ENCODE measurements at places on chromosomes 12 and 14.
A peak's percentile ranks its signal among the peaks of the same experiment; 100 is the strongest.

- no peak for ATAC-seq
Observed at GRCh38 chr12:82176026-82176425, 182.2 kb downstream of the CCDC59 start.

DNA sequence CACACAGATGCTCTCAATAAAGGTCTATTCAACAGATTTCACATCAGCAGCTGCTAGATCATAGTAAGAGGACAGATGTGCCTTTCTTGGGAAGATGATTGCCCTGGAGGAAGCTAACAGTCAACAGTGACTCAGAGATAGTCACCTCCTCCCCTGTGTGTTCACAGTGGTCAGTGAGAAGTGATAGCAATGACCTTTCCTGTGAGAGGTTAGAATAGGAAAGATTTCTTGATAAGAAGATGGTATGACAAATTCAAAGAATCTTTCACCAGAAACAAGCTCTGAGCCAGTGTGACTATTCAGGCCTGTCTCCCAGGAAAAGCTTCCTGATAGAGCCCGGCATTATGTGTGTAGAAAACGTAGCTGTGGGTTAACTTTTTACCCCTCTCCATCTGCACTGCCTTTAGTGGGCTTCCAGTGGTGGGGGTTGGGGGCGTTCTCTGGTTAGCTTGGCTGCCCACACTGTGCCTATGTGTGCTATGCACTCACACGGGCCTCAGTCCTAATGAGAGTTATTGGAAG lies 66.4 kb upstream of the ARHGAP5 start:
- ATAC-seq = no peak

GRCh38 chr12:124423761-124424515 lies 129.0 kb downstream of the RFLNA start:
- ATAC-seq = no peak

DNA sequence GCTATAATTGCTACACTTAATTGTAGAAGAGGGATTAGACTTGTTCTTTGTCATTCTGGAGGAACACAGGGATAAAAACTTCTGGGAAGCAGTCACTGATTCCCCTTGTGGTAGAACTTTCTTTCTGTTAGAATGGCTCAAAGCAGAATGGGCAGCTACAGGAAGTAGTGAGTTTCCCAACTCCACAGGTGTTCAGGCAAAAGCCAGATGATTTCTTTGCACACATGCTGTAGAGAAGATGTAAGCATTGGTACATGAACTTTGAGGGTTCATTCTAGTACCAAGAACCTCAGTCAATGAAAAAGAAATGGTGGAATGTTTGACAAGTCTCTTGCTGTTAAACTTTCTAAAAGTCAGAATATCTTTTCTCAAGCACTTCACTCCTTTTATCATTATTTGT lies 4.3 kb downstream of the NDUFA9 start:
- ATAC-seq = no peak

- no peak for ATAC-seq
Observed at GRCh38 chr12:68970306-68970705, 37.3 kb upstream of the CPM start.

DNA sequence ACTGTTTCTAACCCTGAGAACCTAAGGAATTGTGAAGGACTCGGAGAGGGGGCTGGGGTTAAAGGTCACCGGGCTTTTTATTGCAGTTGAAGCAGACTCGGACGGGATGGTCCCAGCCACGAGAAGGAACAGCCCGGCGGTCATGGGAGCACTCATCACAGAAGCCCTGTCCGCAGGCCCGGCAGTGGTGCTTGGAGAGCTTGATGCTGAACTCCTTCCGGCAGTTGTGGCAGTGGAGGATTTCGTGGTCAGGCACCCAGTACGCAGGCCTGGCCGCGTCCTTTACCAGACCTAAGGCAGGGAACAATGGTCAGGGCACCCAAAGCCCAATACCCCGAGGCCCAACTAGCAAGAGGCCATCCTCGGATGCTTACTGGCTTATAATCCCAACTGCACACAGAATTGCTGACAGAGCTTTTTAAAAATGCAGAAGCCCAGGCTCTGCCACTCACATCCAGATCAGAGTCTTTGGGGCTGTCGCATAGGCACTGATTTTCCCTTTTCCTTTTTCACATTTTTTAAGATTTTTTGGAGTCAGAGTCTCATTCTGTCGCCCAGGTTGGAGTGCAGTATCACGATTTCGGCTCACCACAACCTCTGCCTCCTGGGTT lies 44.7 kb downstream of the DCAF4 start:
- ATAC-seq = peak; percentile 9

GRCh38 chr12:11853126-11853525 lies 203.7 kb downstream of the ETV6 start:
- ATAC-seq = no peak

DNA sequence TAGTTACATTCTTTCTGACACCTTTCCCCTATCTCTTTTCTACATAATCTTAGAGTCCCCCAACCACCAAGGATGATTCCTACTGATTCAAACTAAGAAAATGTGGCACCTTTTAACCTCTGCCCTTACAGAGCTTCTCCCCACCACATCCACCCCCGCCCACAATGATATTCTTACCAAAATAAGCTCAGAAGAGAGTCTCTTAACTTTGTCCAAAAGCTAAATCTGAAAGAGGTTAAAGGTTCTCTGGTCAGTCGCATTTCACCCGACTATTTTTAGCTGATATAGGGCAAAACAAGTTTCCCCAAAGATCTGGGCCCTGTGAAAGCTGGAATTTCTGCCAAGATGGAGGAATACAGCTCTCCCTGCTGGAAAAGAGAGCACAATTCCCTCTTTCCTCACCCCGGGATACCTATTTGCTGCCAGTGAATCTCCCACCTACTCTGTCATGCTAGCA lies 128.6 kb downstream of the ZFP36L1 start:
- ATAC-seq = no peak

GRCh38 chr14:68762953-68763764 lies 29.7 kb downstream of the ZFP36L1 start:
- no peak for ATAC-seq

- no peak for ATAC-seq
Observed at GRCh38 chr12:80445083-80445793, 1.2 kb downstream of the PTPRQ start.

DNA sequence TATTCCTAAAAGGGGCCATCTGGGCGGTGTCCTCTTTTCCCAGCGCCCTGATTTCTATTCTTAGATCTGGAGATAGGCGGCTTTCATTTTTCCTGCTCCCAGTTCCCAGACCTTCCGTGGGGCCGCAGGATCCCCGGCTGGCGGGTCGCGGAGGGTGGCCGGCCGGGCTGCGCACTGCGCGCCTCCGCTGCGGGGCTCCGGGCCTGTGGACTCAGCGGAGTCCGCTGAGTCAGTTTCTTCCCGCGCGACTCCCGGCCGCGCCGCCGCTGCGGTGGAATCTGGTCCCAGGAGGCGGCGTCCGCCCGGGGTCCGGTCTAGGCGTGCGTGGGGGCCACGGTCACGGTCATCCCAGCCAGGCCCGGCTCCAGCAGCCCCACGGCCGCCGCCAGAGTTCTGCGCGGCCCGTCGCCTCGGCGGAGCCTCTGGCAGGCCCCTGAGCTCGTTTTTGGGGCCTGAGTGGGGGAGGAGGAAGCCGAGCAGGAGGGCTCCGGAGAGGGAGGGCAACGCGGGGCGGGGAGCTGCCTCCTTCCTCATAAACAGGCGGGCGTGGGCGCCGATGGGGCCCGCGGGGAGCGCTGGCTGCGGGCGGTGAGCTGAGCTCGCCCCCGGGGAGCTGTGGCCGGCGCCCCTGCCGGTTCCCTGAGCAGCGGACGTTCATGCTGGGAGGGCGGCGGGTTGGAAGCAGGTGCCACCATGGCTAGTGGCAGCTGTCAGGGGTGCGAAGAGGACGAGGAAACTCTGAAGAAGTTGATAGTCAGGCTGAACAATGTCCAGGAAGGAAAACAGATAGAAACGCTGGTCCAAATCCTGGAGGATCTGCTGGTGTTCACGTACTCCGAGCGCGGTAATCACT lies at the start of gene LRRK2:
Gene LRRK2, plus strand, starts transcription at position 559 of the 853 bp plus-strand sequence. Its CDS starts 135 bp downstream, at position 694.
- ATAC-seq = peak; percentile 82

- ATAC-seq = peak; percentile 83
Observed at GRCh38 chr14:36580856-36581831, 1.3 kb downstream of the NKX2-8 start.

GRCh38 chr14:84959851-84960520 lies 570.0 kb upstream of the FLRT2 start:
- no peak for ATAC-seq

DNA sequence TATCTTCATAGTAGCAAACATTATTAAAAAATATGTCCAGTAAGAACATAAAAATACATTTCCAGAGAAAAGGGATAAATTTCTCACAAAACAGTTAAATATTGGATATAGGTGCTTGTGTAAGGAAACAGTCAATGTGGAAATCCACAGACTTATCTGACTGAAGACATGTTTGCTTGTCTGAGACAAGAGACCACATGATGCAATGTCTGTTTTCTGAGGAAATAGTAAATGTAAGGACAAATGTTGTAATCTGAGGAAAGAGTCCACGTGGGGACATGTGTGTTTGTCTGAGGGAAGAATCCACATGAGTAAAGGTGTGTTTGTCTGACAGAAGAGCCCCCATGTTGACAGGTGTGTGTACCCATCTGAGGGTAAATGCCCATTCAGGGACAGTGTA lies 1093.2 kb downstream of the TMEM121 start:
- no peak for ATAC-seq

GRCh38 chr14:85333313-85333712 lies 196.6 kb upstream of the FLRT2 start:
- ATAC-seq = peak; percentile 81

- no peak for ATAC-seq
Observed at GRCh38 chr12:26704214-26704613, 128.8 kb downstream of the ITPR2 start.

DNA sequence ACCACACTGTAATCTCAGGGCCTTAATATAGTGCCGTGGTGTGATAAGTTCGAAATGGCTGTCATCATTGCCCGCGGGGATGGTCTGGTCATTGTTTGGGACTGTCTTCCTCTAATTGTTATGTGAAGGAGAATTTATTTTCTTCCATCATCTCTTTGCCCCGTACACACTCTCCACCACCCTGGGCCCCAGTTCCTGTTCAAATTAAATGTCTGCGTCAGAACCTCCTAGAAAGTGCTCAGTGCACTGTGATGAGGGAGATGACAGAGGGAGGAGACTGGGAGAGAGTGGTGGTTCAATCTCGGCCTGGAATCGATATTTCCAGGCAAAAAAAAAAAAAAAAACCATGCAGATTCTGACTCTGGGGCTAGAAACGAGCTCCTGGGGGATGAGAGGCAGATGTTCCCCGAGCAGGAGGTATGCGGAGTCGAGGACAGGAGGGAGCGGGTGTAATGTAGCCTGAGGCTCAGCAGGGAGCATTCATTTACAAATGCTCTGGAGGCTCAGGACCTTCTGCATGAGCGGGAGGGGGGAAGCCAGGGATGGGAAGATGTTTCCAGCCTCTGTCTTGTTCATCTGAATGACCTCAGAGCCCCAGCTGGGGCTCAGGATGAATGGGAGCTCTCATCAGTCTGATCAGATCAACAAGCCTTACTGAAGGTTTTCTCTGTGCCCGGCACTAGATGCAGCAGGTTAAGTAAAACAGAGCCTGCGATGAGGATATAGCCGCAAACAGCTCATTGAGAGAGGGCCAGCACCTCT lies 219.5 kb downstream of the TBX5 start:
- ATAC-seq = no peak

GRCh38 chr14:60356906-60357550 lies 108.0 kb downstream of the PPM1A start:
- ATAC-seq = no peak

DNA sequence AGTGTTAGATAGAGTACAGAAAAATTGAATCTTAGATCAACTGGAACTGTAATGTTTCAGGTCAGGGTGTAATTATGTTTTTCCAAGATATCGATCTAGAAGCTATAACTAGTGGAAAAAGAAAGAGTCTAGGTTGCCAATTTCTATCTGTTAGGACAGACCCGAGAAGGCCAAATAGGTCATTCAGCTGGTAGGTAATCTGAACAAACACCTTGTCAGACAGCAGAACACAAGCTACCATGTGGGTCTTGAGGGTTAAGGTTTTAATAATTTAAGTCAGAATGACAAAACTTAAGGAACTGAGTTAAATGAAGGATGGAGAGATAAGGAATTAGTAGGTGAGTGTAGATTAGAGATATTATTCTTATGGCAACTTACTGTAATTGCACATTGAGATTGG lies 44.9 kb upstream of the KCNMB4 start:
- ATAC-seq = no peak

DNA sequence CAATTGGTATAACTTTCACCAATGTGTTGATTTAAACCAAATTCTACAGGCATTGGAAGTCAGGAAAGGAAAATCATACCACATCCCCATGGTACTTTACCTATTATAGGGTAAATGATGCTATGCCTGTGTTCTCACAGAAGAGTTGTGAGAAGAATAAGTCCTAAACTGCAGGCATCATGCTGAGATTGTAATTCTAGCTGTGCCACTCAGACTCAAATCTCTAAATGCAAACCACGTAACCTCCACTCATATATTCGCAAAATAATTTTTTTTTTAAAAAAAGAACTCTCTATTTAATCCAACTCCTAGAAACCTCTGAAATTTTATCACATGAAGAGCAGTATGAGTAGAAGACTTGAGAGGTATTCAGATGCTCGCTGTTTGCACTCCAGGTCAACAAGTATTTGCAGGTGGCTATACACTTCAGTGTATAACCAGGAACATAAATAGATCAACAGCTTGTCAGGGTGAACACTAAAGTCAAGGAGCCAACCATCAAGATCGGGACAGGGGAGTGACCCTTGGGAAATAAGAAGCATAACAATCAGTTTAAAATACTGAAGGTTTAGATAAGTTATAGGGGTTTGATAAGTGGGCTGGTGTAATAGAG lies 110.1 kb downstream of the SLC25A21 start:
- no peak for ATAC-seq

DNA sequence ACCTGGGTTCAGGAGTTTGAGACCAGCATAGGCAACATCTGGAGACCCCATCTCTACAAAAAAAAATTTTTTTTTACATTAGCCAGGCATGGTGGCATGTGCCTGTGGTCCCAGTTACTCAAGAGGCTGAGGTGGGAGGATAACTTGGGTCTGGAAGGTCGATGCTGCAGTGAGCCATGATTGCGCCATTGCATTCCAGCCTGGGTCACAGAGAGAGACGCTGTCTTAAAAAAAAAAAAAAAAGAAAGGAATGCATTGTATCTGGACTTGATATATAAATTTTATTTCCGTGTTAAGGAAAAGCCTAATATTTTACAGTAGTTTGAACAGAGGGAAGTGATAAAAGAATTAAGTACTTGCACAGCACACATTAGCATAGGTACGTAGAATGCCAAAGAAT lies 97.2 kb downstream of the ZC3H14 start:
- no peak for ATAC-seq

GRCh38 chr14:52055167-52055566 lies 13.7 kb downstream of the NID2 start:
- no peak for ATAC-seq

- ATAC-seq = no peak
Observed at GRCh38 chr14:92698393-92698792, 50.0 kb downstream of the LGMN start.

DNA sequence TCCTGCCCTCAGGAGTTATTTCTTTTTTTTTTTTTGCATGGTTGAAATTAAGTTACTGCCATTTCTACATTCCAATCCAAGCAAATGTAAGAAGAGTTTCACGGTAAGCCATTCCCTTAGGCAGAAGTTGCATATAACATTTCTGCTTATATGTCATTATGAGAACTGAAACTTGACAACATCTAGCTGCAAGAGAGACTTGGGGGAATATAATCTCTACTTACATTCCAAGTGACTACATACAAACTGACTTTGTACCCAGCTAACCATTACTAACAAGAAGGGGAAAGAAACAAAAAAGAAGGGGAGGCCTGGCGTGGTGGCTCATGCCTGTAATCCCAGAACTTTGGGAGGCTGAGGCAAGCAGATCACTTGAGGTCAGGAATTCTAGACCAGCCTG lies 7.3 kb upstream of the RESF1 start:
- ATAC-seq = no peak

GRCh38 chr14:20424851-20425250 lies 11.1 kb downstream of the KLHL33 start:
- ATAC-seq = no peak
